Omental fat pad (tissue), 4 donors: ENCODE measurements at places on chromosomes 6 and 20.

GRCh38 chr20:33166533-33167113 is 1.3 kb upstream of the BPIFA2 start:
- no peak for DNase-seq

DNA sequence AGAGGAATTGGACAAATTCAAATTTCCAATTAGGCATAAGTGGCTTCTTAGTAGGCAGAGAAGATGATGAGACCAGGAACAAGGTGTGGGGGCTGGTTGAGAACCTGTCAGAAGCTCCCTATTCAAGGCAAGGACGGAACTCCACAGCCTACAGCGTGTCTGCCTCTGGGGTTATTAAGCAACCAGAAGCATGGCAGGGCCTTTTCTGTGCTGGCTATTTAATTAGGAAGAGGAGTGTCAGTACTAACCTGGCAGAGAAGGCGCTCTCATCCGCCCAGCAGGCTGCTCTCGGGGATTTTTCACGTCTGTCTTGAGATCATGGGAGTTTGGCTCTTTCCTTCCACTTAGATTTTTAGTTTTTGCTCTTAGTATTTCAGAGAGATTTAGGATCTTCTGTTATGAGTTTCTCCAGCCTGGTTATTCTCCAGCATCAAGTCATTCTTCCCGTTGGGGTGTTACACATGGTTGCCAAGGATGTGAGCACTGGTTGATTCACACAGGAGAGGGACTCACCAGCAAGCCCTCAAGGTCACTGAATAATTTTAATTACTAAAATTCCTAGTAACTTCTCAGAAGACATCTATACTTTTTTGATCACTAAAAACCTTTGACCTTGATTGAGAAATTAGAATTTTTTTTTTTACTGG is 23.9 kb downstream of the ADTRP start:
- no peak for DNase-seq

DNA sequence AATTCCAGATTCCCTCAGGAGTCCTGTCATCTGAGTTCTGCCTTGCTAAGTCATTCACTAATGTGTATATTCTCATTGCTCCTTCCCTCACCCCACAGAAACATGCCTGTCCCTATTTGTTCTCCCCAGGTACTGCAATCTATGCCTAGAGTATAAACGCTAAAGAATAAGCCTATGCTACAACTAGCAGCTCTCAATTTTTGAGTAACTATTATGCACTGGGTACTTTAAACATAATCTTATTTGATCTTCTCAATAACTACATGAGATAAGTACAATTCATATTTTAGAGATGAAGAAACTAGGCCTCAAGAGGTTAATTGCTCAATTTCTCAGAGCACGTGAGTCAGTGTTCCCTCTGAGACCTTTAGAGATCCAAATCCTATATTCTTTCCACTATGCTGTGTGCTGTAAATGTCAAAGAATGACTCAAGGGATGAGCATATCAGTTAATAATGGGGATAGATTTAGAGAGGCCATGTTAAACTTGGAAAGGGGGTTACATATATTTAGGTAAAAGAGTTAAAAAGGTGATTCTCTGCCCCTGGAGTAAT is 423.8 kb upstream of the ADGRB3 start:
- DNase-seq, result no peak

DNA sequence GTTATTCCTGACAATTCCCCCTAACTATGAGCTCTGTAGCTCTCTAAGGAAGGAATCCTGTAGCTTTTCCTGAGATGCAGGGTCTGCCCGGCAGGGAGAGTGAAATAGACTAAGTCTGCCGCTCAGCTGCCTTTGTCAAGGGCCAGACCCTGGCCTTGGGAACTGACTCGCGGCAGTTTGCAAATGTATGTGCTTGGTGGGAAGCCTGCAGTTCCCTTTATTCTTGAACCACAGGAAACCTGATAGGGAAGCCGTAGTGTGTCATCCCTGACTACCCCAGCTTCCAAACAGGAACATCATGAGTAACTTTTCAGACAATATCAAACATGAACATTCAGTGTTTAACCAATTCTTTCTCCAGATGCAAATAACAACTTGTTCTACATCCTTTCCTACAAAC is 78.7 kb upstream of the IFNGR1 start:
- no peak for DNase-seq

DNA sequence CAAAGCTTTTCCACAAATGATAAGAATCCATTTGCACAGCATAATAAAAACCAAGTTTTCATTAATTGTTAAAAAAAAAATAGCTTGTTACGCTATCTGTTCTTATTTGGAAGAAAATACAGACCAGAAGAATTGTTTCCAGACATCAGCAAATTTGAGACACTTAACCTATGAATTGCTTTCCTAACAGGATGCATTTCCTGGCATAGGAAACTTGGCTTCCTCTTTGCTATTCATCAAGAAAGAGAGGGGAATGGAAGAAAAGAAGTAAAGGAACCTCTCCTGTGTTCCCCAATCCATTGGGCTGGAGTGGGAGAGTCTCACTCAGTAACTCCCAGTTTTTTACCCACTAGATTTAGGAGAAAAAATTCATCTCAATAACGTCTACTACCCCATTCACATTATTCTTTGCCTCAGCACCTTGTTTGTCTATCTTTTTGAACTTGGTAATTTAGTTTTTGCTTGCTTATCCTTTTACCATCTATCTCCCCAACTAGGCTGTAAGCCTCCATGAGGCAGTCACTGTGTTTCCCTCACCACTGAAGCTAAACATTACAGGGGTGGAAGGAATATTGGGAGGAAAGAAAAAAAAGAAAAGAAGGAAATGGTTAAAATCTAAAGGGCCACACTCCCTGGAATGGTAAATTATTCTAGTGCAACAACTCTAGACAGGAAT is 150.3 kb downstream of the COL21A1 start:
- DNase-seq, result no peak

- no peak for DNase-seq
These were observed 175.9 kb upstream of the SGK1 start for GRCh38 chr6:134493789-134494188.

- no peak for DNase-seq
These were observed 48.9 kb downstream of the ATXN1 start for GRCh38 chr6:16712255-16712930.

DNA sequence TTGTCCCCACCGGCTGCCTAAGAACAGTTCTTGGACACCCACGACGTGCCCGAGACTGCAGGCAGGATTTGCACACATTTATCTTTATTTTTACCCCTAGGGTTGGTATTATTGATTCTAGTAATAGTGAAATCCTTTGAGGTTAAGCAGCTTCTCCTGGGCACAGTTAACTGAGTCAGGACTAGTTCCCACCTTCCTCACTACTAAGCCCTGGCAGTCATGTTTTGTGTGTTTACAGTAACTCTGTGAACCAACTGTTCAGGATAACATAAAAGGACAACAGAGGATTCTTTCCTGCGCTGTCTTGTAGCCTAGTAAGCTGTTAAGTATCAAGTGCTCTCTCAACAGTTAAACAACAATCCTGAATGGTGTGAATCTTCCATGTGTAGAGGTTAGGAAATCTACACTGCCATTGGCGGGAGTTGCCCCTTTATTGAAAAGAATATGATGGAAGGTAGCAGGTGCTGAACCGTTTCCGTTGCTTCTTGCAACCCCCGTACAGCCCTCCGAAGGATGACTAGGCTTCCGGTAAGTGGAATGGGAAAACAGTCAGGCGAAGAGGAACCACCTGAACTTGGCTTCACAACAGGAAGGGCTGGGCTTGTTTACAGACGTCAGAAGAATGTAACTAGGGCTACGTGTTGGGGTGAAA is 979 bp upstream of the SOD2 start:
- no peak for DNase-seq

DNA sequence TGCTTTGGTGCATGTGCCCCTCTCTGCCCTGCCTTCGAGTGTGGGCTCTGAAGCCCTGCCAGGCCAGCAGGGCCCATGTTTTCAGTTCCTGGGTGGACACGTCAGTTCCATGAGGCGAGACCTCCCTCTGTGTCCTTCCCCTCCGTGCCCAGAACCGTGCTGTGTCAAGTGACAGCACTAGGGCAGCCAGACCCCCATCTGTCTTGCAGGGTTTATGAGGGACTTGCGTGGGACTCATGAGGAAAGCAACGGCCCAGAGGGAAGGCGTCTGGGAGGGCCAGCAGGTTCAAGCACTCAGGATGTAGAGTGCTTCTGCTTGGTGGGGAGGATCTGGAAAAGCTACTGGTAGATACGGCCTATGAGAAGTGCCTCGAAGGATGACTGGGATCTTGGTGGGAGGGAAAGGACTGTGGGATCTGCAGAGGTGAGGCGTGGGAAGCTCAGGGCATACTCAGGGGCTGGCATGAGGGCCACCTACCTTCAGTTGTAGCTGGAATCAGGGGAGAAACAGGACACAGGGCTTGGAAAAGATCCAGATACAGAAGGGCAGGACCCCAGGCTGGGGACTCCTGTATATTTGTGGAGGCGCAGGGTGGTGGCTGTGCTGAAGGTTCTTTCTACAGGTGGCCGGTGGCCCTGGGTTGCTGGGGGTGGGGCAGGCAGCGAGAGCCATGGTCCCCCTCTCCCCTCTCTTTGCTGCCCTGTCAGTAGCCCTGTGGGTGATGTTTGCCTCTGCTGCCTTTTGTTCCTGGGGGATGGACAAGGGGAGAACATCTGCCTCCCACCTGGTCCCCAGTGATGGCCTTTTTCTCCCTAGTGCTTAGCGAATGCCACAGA is 5.5 kb downstream of the NPEPL1 start:
- DNase-seq, result no peak

DNA sequence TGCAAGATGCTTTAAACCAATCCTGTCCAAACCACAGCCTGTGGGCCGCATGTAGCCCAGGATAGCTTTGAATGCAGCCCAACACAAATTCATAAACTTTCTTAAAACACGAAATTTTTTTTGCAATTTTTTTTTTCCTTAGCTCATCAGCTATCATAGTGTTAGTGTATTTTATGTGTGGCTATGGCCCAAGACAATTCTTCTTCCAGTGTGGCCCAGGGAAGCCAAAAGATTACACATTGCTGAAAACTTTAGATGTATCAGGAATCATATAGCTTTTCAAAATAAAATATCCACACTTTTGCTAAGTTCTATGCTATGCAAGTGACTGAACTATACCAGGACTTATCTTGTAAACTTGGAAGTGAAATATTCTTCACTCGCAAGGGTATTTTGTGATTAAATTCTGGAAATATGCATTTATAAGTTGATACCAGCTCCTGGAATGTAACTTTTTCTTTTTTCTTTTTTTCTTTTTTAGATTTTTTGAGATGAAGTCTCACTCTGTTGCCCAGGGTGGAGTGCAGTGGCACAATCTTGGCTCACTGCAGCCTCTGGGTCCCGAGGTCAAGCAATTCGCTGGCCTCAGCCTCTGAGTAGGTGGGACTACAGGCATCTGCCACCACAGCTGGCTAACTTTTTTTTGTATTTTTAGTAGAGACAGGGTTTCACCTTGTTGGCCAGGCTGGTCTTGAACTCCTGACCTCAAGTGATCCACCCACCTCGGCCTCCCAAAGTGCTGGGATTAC is 49.8 kb downstream of the MTHFD1L start:
- DNase-seq, result no peak

DNA sequence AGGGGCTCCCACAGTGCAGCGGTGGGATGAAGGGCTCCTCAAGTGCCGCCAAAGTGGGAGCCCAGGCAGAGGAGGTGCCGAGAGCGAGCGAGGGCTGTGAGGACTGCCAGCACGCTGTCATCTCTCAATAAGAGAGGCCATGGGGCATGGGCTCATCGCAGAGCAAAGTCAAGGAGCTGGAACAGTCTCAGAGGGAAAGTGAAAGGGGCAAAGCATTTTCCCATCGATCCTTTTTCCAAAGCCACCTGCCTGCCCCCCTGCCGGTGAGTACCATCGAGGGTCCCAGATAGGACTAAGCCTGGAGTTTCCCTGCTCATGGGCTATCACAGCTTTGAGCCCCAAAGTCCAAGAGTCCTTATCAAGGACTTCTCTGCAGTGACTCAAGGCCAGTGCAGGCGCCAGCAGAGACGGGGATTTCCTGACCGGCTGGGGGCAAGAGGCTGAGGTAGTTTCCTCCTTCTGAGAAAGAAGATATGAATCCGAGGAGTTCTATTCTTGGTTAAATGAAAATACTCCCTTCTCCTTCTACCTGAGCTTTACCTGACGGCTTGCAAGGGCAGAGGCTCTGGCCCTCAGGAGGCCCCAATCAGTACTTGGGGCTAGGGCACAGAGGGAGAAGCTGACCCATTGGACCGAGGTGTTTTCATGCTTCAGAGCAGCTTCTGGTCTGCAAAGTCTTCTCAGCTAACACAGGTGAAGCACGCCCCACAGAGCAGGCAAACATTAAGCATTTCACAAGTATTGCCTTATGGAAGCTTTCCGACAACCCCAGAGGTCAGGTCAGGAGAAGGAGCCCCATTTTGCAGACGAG is 22.6 kb downstream of the ETV7 start:
- DNase-seq, result no peak

- DNase-seq, result no peak
These were observed 10.7 kb downstream of the DLL1 start for GRCh38 chr6:170279977-170280688.

GRCh38 chr20:57257701-57258453 is 8.6 kb downstream of the BMP7 start:
- DNase-seq, result no peak

DNA sequence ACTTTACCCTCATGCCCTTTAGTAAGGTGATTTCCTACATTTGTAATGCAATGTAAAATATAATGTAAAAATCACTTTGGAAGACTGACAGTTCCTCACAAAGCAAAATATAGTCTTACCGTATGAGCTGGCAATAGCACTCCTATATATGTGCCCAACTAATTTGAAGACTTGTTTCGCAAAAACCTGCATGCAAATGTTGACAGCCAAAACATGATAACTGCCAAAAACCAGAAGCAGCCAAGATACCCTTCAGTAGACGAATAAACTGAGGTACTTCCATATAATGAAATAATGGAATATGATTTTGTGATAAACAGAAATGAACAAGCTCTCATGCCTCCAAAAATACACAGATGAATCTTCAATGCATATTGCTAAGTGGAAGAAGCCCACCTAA is 13.6 kb downstream of the AURKA start:
- no peak for DNase-seq

- DNase-seq, result no peak
These were observed 34.8 kb downstream of the MICA start for GRCh38 chr6:31438222-31438621.

- DNase-seq, result no peak
These were observed 698 bp downstream of the FAM210B start for GRCh38 chr20:56359212-56360132.

- DNase-seq, result no peak
These were observed 205.3 kb downstream of the NFATC2 start for GRCh38 chr20:51337126-51337805.
